ENCODE measurements at places on chromosomes 5 and 9.

GRCh38 chr5:73666891-73667290 lies 40.9 kb downstream of the ARHGEF28 start:
- no peak for DNase-seq

DNA sequence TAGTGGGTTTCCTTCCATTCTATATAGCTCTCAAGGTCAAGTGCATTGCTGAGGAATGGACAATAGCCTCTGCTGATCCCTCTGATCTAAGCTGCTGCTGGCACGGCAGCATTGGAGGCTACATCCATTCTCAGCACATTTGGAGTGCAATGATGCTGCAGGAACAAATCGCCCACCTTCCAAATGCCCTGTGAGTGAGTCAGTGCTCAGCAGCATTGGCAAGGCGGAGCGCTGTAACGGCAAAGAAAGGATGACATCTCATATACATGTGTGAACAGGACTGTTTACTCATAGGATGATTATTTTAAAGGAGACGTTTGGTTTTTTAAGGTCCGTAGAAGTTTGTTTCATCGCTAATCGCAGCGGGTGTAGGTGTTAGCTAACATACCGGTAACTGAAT lies 408.7 kb downstream of the ARHGEF28 start:
- peak; percentile 91 for DNase-seq

DNA sequence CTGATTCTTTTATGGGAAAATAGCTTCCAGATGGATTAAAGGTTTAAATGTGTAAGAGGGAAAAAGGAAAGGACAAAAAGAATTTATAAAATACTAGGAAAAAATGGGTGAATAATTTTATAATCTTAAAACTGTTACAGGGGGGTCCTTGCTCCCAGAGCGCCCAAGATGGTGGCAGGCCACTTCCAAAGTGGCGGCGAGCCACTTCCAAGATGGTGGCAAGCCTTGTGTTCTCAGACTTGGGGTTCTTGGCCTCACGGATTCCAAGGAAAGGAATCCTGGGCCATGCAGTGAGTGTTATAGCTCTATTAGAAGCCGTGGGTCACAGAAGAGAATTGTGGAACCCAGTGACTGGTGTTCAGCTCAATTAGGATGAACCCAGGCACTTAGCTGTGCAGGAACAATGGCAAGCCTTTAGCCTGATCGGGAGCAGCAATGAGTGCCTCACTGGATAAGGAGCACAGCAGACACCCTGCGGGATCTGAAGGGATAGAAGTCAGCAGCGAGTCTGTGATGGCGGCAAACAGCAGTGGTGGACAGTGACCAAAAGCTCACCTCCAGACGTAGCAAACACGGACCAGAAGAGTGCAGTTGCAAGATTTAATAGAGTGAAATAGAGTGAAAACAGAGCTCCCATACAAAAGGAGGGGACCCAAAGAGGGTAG lies 83.2 kb upstream of the SNCAIP start:
- no peak for DNase-seq

GRCh38 chr9:35980289-35981011 lies 22.5 kb upstream of the OR2S2 start:
- no peak for DNase-seq

GRCh38 chr9:37146410-37146809 lies 26.0 kb downstream of the ZCCHC7 start:
- no peak for DNase-seq

GRCh38 chr9:76227156-76227555 lies 167.1 kb downstream of the RFK start:
- no peak for DNase-seq

DNA sequence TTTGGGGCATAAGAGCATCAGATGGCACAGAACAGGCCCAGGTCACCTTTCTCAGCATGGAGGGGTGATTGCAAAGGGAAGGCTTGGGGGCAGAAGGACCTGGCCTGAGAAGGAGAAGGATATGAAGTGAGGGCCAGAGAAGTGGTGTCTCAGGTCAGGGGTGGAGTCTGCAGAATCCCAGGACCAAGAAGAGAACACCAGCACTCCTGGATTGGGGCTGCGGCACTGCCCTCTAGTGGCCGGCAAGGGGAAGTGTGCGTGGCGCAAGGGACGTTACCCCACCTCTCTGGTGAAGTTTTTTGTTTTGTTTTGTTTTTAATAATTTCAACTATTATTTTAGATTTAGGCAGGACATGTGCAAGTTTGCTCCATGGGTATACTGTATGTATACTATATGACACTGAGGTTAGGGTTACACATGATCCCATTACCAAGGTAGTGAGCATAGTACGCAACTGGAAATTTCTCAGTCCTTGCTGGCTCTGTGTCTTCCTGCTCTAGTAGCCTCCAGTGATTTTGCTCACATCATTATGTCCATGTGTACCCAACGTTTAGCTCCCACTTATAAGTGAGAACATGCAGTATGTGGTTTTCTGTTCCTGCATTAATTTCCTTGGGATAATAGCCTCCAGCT lies 1548.6 kb downstream of the EFNA5 start:
- DNase-seq: peak; percentile 43

- DNase-seq: no peak
Measured at GRCh38 chr9:132984202-132985070, 5.9 kb downstream of the GFI1B start.
